ENCODE measurements at places on chromosomes 5 and 9. TPM values are rescaled to one million over a fixed set of nuclear protein-coding genes. Genes with fewer than 3 reads are reported as not detected.

- no peak for DNase-seq
Measured at GRCh38 chr5:171562822-171563221, 143.4 kb downstream of the FGF18 start.

GRCh38 chr5:107464416-107464815 lies 206.3 kb downstream of the EFNA5 start:
- DNase-seq, result no peak

The ESM1 gene
- not detected for total RNA-seq

DNA sequence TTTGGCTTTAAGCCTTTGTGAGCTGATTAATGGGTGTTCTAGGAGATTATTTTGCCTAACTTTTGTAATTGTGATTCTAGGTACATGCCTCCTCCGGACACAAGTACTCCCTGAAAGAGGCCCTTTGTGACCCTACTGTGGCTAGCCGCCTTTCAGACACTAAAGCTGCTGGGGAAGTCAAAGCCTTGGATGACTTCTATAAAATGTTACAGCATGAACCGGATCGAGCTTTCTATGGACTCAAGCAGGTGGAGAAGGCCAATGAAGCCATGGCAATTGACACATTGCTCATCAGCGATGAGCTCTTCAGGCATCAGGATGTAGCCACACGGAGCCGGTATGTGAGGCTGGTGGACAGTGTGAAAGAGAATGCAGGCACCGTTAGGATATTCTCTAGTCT lies 13.6 kb downstream of the ITGA1 start:
- DNase-seq, result no peak

The RGP1 gene
- 32.4 TPM for total RNA-seq

DNA sequence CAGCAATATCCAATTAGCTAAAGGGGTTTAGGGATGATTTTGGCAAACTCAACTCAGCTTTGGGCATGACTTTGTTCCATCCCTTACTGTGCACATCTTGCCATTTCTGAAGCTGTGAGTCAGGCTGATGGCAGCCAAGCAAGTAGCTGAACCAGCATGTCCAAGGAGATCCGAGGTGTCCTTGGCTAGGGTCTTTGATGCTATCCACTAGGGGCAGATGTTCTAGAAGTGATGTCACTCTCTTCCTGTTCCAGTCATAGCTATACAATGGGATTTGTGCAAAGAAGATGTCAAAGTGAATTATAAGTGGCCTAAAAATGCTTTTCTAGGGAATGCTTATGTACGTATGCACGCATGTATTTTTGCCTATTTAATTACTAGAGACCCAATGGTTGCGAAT lies 160.8 kb upstream of the PAPPA start:
- DNase-seq, result no peak

The WNK2 gene
- total RNA-seq, result 250 TPM

The TMEFF1 gene
- not detected for total RNA-seq

GRCh38 chr5:123535648-123536047 lies 23.7 kb downstream of the CSNK1G3 start:
- DNase-seq, result no peak

DNA sequence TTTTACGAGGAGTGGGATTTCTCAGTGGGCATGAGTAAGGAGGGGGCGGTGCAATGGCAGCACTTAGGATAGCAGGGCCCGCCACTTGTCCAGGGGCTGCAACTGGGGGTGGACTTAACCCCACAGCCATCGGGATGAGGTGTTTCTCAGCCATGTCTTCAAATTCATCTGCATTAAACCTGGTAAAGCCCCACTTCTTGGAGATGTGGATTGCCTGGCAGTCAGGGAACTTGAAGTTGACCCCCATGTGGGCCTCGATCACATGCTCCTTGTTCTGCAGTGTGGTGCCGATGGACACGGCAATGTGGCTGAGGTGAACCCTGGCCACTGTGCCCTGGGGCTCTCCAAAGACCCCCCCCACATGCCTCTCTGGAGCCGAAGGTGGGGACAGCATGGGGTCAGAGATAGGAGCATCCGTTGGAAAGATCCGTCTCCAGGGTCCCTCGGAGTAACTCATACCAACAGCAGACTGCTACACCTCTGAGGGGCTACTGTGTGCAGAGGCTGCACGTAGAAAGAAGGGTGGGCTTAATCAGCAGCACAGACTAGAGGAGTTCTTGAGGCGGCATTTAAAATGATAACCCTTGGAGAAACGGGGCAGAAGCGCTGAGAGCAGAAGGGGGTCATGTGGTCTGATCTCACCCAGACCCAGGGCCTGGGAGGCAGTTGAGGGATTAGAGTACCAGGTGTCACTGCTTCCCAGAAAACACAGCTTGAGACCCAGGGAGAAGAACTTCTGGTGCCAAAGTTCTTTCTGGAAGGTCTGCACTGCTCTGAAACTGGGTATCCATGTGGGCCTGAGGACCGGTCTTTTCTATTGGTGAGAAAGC lies 141.4 kb downstream of the MTX3 start:
- no peak for DNase-seq

The OBP2B gene
- total RNA-seq, result not detected

The BRD9 gene
- 26.1 TPM for total RNA-seq

The ITK gene
- total RNA-seq, result 0.99 TPM

The GRXCR2 gene
- 3.8 TPM for total RNA-seq

DNA sequence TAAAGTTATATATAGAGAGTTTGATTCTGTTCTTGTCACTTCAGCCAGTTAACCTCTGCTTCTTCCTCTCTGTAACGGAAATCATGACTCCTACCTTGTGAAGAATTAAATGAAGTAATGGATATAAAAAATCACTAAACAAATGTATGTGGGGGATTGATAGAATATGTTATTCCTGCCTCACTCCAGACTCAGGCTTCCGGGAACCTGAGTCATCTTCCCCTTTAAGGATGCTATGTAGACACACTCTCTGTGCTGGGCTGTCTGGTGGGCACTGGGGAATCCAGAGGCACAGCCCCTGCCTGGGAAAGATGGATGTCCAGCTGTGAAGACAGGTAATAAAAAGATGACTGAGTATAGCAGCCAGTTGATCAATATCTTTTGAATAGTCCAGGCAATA lies 77.4 kb downstream of the ZNF618 start:
- DNase-seq, result no peak

DNA sequence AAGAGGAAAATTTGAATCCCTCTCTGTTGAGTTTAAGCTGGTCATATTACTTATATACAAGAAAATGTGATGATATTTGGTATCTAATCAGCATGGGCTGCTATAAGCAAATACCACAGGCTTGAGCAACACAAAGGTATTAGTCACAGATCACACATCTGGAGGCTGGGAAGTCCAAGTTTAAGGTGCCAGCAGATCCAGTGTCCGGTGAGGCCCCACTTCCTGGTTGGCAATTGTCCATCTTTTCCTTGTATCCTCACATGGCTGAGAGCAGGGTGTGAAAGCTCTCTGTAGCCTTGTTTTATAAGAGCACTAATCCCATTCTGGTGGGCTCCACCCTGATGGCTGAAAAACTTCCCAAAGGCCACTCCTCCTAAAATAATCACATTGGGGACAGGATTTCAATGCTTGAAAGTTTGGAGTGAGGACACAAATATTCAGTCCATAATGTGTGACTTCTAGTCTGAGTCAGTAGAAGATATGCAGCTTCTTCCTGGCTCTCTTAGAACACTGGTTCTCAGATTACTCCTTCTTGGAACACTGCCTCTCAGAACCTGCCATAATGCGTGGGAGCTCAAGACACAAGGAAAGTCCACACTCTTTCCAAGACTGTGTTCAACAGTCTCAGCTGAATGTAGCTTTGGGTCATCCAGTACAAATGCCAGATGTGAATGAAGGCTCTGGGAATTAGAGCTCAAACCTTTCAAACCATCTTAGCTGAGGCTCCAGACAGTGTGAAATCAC lies 124.1 kb downstream of the PRDM9 start:
- DNase-seq, result no peak

The TCOF1 gene
- total RNA-seq, result 21.0 TPM

DNA sequence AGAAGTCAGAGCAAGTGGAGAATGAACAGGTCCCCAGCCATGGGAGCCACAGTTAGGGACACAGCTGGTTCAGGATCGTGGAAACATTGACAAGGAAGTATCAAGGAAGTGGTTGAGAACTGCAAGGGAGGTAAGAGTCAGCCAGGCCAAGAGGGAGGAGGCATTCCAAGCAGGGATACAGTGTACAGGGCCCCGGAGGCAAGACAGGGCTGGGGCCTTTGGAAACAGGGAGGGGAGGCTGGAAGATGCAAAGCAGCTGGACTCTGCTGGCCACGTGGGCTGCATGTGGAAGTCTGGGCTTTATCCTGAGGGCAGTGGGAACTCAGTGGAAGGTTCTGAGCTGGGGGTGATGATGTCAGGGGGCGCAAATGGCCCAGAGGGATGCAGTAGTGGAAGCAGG lies 14.2 kb downstream of the CCDC180 start:
- DNase-seq, result no peak

- no peak for DNase-seq
Measured at GRCh38 chr5:146447734-146448380, 724 bp downstream of the TCERG1 start.

DNA sequence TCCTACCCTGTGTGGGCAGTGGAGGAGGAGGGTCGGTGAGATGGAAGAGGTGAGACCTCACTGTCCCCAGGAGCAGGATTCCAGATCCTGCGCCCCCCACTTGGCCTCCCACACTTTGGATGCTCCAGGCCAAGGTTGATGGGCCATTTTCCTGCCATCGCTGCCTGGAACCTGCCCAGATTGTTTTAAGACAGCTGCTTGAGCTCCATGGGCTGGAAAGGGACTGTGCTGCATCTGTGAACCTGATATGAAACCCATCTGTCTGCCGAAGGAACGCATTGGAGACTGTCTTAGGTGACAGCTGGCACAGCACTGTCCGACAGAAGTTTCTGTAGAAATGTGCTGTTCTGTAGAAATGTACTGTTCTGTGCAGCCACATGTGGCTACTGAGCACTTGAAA lies 72.7 kb upstream of the SLC25A48 start:
- no peak for DNase-seq

DNA sequence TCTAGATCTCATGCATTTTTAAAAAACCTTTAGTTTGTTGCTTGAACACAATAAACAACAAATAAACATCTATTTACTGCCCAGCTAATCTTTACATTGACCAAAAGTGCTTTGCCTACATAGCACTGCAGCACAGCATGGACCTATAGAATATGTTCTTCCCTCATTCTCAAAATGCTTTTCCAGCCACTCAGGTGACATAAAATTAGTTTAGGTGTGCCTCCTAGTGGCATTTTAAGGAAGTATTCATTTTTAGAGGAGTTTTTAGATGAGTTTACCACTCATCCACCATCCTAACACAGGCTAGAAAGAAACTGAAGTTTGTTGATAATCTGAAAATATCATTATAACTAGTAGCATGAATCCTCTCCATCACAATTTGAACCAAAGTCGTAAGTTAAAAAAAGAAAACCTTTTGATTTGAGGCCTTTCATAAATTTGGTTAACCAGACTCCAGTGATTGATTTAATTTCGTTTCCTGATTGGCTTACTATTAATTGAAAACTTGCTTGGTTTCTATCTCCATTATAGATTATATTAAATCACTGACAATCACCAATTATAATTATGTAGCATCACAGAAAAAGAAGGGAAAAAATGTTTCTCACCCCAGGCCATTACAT lies 12.6 kb downstream of the PLGRKT start:
- no peak for DNase-seq

The GNA14 gene
- 1.7 TPM for total RNA-seq

The IGIP gene
- total RNA-seq, result 11.8 TPM

The HMGCS1 gene
- 25.4 TPM for total RNA-seq

DNA sequence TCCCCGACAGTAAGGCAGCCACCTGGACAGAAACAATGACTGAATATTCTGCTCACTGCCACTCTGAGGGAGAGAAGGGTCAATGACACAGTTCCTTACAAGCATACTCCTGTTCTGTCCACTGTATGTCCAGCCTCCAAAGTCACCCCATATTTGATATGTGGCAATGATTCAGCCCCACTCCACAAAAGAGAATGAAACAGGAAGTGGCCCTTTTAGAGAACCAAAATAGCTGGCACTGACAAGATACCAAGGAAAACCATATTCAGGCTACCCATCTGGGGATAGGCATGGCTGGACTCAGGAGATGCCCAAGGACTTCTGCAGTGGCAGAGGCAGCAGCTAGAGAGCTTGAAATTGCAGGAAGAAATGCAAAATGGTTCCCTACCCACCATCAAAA lies 12.8 kb upstream of the GFRA3 start:
- no peak for DNase-seq

DNA sequence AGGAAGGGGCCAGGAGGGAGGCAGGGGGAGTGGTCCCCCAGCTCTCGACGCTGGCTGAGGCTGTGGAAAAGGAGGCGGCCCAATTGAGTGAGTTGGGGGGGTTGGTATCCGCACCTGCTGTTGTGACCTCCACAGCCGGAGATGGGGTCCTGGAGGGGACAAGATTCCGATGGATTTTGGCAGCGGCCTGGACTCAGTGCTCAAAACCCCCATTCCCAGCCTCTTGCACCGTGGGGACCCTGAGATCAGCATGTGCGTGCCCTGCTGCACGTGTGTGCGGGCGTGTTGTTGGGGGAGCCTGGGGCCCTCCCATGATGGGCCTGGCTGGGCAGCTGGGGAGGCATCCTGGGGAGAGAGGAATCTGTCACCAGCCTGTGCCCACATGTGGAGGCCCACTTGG lies 15.0 kb downstream of the CNTFR start:
- no peak for DNase-seq

The IFNA2 gene
- not detected for total RNA-seq

- DNase-seq, result peak; percentile 26
Measured at GRCh38 chr9:135604437-135605237, 34.7 kb downstream of the GLT6D1 start.

GRCh38 chr5:142900927-142901326 lies 130.8 kb downstream of the ARHGAP26 start:
- DNase-seq, result no peak

- DNase-seq, result no peak
Measured at GRCh38 chr5:166845044-166845443, 1446.4 kb upstream of the WWC1 start.

The PRRX2 gene
- 0.20 TPM for total RNA-seq

- DNase-seq, result no peak
Measured at GRCh38 chr5:18152671-18153070, 518.4 kb downstream of the TAF11L14 start.

GRCh38 chr9:84512493-84512892 lies 157.0 kb upstream of the NTRK2 start:
- DNase-seq, result no peak

- DNase-seq, result no peak
Measured at GRCh38 chr9:37988041-37988440, 81.0 kb downstream of the SHB start.

- no peak for DNase-seq
Measured at GRCh38 chr9:81893929-81894328, 34.3 kb upstream of the SPATA31D4 start.

GRCh38 chr5:58775701-58776262 lies 192.9 kb downstream of the RAB3C start:
- no peak for DNase-seq

GRCh38 chr9:78021697-78022096 lies 9.9 kb downstream of the GNAQ start:
- DNase-seq, result peak; percentile 49
